ENCODE measurements at places on chromosomes 12 and 14.

GRCh38 chr14:56995010-56995409 is 184.7 kb upstream of the OTX2 start:
- DNase-seq: no peak

DNA sequence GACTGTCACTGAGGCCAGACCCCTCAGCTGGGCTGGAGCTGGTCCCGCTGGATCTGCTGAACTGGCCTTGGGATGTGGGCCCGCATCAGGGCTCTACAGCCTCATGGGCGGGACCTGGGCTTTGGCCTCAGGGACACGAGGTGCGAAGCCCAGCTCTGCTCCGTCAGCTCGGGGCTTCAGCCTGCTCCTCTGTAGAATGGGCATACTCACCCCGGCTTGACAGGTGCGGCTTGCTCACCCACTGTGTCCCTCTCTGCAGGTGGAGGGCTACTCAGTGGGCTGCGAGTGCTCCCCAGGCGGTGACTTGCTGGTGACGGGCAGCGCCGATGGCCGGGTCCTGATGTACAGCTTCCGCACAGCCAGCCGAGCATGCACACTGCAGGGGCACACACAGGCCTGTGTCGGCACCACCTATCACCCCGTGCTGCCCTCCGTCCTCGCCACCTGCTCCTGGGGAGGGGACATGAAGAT is 57.6 kb downstream of the BEGAIN start:
- no peak for DNase-seq

GRCh38 chr12:46442239-46442638 is 69.7 kb upstream of the SLC38A2 start:
- no peak for DNase-seq

DNA sequence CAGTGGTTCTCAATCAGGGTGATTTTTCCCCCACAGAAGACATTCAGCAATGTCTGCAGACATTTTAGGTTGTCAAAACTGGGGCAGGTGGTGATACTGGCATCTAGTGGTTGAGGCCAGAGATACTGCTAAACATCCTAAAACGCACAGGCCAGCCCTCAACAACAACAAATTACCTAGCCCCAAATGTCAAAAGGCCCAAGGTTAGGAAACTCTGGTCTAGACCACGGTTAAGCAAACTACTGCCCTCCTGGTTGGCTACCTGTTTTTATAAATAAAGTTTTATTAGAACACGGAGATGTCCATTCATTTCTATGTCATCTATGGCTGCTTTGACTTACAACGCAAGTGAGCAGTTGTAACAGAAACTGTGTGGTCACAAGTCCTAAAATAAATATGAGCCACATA is 186.7 kb downstream of the EFCAB11 start:
- peak; percentile 29 for DNase-seq

GRCh38 chr14:102795060-102795925 is 18.0 kb downstream of the TRAF3 start:
- peak; percentile 84 for DNase-seq

- DNase-seq: no peak
These were observed 18.4 kb downstream of the RAD52 start for GRCh38 chr12:931060-931459.

DNA sequence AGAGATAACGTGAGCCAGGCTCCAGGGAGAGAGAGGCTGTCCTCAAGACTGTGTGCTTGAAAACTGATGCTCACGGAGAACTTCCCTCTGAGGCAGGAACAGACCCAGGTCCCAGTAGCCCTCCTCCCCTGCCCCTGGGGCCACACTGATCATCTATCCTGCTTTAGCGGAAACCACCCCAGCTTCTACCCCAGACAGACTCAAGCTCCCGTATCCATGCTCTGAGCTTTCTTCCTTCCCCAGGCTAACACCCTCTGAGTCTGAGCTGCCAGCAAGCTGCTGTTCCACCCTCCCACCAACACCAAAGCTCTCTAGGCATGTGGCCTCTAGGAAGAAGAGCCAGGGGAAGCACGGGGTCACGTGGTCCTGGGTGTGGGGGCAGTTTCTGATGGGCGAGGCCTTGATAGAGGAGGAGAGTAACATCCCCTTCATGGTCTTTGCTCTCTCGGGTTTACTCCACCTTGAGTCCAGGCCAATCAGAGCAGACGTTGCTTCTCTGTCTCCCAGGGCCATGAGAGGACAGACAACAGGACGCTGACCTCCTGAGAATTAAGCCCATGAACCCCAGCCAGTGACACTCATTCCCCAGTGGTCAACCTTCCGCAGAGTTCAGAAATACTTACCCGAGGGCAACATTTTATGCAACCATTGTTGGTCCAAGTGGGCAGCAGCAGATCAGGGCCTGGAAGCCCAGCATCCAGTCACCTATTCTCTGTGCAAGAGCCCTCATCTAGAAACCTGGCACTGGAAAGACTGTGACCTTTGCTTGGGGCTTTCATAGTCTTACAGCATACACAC is 1.4 kb downstream of the PCK2 start:
- DNase-seq: peak; percentile 67

DNA sequence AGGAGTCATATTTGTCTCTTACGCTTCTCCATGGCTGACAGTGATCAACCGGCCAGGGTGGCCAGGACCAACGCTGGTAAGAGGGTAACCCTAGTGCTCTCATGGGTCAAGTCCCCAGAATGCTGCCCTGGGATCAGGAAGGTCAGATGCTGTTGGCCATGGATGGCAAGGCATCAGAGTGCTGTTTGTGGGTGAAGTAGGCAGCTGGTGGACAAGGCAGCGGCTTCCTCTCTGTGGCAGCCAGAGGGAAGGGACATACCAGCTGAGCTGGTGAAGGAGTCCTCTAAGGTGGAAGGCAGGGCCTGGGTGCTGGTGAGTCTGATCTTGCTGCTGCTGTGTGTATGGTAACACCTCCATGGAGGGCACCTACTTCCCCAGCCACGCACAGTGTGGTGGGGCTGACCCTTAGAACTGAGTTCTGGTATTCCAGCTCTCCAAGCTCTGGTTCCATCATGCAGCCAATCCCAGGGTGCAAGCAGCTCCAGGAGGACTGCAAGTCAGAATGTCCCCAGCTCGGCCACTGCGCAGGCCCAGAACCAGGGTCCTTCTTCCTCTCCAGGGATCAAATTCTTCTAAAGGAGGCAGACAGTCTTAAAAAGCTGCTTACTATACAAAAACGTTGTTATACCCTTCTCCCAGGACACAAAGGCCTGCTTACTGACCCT is 13.4 kb upstream of the SMOC1 start:
- no peak for DNase-seq

DNA sequence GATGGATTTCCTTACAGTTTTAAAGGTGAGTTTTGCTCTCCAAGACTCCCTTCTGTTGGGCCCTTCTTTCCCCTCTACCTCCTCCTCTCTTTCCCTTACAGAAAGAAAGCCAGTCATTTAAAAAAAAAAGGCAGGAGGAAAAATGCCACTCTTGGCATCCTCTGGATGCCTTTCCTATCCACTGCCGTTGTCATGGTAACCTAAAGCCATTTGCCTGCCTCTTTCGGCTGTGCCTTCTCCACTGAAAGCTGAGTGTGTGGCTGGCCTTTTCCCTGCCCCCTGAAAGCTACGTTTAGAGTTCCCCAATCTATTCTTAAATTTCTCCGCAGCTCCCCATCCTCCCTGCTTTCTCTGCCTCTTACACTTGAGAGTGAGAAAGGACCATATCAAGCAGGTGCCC is 67.1 kb downstream of the TUNAR start:
- DNase-seq: no peak

DNA sequence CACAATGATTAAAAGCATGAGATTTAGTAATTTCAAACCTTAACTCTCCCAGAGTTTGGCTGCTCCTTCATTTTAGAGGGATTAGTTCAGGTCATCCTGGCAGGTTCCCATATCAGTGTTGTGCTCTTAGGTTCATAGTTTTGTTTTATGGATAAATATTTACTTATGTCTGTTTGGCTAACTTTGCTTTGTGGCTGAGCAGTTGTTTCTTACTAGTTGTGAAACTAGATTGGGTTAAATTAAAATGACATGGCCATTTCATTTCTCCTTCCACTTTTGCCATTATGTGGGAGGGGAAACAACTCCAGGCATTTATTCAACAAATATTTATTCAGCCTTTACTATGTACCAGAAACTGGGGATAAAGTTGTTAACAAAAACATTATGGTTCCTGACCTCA is 158.8 kb downstream of the TMTC3 start:
- DNase-seq: no peak

- DNase-seq: no peak
These were observed 739 bp downstream of the JPH4 start for GRCh38 chr14:23577710-23578392.

DNA sequence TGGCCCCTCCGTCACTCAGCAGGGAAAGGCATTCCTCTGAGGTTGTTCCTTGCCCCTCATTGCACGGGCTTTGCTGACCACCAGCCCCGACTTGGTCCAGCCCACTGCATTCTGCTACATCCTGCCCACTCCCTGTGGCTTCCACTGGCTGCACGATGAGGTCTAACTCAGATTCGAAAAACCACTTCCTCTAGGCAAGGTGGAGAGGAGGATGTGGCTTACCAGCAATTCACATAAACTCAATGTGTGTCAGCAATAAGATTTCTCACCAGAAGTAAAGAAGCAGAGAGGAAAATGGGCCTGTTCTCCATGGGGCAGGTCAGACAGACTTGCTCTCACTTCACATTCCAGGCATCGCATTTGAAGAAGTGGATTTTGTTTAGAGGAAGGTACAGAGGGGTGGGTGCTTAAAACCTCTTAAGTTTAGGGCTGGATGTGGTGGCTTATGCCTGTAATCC is 14.7 kb downstream of the GPR68 start:
- DNase-seq: no peak

Measured in AG08396 (cell line).